ENCODE measurements at places on chromosomes 6 and 20. TPM values are rescaled to one million over a fixed set of nuclear protein-coding genes. Genes with fewer than 3 reads are reported as not detected.

The FLRT3 gene
- total RNA-seq, result 77.7 TPM

- no peak for DNase-seq
These were observed 154.9 kb upstream of the CARMIL1 start for GRCh38 chr6:25124216-25124715.

DNA sequence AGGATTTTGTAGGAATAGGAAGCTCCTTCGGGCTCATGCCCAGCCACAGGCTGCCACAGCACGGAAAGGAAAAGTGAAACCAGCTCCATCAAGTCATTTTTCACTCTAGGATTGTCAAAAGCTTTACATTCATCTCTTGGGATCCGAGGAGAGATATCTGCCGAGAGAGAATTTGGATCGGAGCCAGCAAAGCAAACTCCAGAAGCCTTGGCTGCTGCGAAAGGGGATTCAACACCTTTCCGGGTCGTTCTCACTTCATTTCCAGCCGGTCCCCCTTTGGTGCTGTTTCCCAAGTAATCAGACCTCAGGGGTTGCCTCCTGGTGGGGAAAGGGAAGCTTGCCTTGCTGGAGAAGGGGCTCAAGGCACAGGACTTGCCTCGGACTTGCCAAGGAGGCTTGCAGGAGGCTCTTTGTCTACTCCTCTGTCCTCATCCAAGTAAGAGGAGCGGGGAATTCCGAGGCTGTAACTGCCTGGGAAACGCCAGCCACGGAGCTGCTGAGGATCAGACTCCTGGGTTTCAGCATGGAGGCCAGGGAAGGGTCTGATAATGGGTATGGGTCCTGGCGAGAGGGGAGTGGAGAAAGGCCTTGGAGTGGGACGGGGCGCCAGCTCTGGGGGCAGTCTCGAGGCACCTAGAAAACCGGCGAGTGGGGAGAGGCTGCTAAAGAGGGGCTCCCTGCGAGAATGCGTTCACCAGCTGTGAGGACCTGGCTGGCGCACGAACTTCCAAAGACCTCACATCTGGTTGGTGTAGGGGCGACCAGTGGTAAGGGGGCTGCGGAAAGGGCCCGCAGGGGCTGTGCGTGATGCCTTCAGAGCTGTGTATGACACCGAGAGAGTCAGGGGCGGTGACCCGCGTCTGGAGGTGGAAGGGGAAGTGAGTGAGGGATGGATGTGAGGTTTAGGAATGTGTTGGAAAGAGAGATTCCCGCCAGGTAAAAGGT, 702 bp downstream of the ETV7 start:
- no peak for DNase-seq

DNA sequence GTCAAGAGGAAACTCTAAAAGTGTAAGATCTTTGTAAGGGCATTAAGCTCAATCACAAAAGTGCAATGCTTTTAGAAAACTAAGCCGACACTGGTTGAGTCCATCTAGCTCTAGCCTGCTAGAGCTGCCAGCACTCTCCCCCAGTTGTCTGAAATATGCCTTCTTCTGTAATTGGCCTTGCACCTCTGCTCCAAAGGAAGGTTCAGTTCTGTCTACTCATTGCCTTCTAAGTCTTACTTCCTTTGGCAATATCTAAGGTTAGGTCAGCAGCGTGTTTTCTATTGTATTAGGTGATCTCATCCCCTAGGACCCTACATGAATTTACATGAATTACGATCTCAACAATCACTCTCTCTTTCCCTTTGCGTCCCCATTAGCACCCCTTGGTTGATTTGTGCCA, 378.6 kb downstream of the CBLN4 start:
- no peak for DNase-seq

DNA sequence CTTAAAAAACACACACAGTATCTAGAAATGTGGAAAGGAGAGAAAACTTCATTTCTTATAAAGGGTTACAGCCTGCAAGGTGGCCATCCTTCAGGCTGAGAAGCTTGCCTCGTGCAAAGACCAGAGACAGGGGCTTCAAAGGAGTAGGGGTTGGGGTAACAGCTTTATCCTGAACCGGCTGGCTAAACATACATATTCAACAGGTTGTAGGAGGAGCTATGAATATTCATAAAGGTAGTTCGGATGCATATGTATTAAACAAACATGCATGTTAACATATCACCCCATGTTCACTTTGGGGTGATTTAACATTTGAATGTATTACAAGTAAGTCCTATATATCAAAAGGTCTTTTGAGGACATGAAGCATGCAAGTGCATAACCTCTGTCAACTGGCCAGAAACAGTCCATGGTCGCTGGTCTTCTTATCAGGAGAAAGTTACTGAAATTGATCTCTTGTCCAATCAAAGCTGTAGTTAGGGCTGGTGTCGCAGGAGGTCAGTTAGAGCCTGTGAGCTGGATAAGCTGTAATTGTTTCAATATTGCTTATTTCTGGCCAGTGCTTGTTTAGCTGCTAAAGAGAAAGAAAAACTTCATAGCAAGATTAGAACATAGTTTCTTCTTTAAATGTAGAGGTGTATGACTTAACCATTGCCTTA, 2.3 kb upstream of the STMND1 start:
- no peak for DNase-seq

DNA sequence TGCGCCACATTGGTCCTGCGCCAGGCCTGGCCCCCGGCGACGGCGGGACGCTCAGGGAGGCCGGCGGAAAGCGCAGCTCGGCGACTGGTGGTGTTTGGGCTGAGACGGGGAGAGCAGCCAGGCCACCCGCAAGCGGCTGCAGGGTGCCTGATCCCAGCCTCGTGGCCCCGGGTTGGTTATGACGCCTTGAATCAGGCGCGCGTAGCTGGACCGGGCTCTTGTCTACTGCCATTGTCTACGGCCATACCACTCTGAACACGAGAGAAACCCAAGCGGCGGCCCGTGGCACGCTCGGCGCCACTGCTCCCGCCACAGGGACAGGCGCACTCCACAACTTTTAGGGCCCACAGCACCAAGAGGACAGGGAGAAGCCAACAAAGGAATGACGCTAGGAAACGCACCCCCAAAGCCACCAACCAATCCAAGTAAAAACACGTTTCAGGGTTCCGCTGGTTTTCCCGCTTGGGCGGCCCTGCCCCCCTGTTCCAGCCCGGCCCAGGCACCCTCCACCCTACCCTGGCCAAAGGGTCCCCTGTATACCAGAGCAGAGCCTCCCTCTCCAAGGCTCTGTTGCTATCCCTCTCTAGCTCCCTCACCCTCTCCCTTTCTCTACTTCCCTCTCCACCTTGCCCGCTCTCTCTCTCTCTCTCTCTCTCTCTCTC, 1849.3 kb upstream of the DEFB115 start:
- DNase-seq, result no peak
